NCI-H1092 (cell line): ENCODE measurements at places on chromosomes 16 and 17.
A peak's percentile ranks its signal among the peaks of the same experiment; 100 is the strongest.

DNA sequence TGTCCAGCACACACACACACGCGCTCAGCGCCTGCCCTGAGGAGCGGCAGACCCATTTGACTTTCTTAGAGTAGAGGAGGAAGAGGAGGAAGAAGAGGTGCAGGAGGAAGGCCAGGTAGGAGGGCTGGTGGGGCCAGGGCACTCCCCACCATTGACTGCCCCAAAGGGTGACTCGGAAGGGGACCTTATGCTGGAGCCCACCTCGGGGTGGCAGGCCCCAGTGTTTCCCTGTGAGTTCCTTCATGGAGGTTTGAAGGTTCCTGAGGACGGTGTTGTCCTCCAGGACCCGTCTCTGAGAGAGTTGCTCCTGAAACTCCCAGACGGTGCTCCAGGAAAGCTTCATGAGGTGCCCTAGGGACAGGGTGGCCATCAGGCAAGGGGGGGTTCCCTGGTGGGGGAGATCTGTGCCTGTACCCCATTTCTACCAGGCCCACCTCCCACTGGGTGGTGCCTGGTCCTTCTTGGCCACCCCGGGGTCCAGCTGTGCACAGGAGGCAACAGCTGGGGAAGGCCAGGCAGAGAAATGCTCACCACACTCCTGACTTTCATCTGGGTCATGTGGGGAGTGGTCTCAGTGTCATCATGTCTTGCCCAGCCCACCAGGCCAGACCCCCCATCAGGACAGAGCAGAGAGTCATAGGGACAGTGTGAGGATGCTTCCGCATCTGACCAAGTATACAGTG lies 89.5 kb downstream of the TNFRSF13B start:
- no peak for DNase-seq

DNA sequence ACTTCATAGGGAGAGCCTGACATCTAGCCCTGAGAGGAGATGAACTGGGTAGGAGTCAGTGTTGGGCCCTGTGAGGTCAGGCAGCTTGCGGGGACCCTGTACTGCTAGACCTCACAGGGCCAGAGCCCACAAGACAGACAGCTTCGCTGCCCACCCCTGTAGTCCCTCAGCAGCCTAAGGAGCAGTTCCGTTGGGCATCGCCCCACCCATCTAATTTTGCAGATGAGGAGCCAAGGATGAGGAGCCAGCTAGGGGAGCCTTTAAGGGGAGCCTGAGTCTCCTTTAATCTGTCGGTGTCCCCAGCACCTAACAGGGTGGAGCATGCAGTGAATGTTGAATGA lies 755 bp upstream of the TUFM start:
- no peak for DNase-seq

GRCh38 chr16:86508947-86509758 lies 1.2 kb upstream of the FOXF1 start:
- no peak for DNase-seq

- no peak for DNase-seq
These were observed 338 bp downstream of the MAPK3 start for GRCh38 chr16:30122604-30123160.

- no peak for DNase-seq
These were observed 211.6 kb upstream of the TBX2 start for GRCh38 chr17:61188081-61188480.

- DNase-seq = no peak
These were observed 147.0 kb upstream of the TNRC6C start for GRCh38 chr17:77811521-77811920.

- DNase-seq = no peak
These were observed 95.1 kb upstream of the CDH5 start for GRCh38 chr16:66271074-66272060.

GRCh38 chr16:53832896-53833544 lies 129.1 kb downstream of the FTO start:
- DNase-seq = no peak

DNA sequence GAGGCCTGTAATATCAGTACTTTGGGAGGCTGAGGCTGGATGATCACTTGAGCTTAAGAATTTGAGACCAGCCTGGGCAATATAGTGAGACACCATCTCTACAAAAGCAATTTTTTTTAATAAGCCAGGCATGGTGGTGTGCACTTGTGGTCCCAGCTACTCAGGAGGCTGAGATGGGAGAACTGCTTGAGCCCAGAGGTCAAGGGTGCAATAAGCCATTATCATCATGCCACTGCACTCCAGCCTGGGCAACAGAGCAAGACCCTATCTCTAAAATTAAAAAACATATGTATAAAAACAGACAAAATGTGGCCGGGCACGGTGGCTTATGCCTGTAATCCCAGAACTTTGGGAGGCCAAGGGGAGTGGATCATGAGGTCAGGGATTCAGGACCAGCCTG lies 3.2 kb upstream of the ZNF785 start:
- DNase-seq = no peak

DNA sequence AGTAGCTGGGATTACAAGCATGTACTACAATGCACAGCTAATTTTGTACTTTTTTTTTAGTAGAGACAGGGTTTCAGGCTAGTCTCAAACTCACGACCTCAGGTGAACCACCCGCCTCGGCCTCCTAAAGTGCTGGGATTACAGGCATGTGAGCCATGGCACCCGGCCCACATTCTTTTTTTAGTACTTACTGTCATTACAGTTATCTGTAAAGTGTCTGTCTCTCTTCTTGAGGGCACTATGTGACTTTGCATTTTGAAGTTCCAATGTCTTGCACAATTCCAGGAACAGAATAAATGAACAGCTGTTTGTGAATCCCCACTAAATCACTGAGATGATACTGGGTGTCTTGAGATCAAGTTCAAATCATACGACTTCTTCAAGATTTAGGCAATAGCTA lies 1540.3 kb downstream of the CDH11 start:
- DNase-seq = no peak

DNA sequence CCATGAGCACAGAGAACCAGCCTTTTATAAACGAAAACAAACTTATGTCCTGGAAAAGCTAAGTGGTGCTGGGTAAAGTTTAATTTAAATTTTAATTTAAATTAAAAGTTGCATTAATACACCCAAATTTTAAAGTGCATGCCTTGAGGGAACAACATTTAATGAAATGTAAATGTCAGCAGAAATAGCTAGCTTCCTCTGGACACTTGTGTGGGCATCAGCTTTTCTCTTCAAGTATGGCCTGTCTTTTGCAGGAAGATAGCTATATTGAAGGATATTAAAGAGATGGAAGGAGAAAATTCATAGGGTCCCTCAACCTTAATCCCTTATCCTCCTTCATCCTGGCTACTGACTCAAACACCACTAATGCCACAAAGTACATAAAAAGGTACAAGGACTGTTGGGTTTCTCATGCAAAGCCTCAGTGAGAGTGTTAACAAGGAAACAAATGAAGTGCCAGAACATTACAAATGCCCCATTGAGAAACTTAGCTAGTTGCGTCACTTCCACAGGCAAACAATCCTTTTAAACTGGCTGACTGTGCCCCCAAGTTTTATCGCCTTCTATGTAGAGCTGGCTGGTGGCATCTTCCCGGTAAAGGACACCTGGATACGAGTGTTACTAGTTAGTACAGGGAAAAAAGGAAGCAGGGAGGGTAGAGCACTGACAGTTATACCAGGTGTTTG lies 14.1 kb downstream of the PHF12 start:
- DNase-seq = no peak

DNA sequence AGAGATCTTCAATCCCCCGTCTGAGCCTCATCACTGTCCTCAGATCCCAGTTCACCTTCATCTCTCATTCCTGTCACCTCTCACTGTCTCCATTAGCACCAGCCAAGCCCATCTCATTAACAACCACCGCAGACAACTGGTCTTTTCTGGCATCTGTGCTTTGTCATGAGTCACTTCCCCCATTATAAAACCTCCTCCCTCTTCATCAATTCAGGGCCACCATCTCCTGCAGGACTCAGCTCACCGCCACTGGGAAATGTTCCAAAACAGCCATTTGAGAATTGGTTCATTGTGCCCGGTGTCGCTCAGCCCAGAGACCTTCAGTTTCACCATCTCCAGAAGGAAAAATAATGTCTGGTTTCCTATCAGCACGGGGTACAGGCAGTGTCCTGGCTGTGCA lies 56.9 kb upstream of the TEKT3 start:
- peak; percentile 48 for DNase-seq
